ENCODE measurements at places on chromosomes 5 and 9. TPM values are rescaled to one million over a fixed set of nuclear protein-coding genes. Genes with fewer than 3 reads are reported as not detected.

FOXD4 gene
- 0.92 TPM for total RNA-seq

EPB41L4B gene
- total RNA-seq, result not detected

DMRT3 gene
- not detected for total RNA-seq

SLC36A3 gene
- total RNA-seq, result not detected

WNK2 gene
- not detected for total RNA-seq

KCNV2 gene
- total RNA-seq, result not detected

ENTPD8 gene
- not detected for total RNA-seq

C6 gene
- not detected for total RNA-seq

LIX1 gene
- not detected for total RNA-seq

FYB1 gene
- 396 TPM for total RNA-seq

TTC39B gene
- total RNA-seq, result 25.5 TPM

Data from activated CD4-positive, alpha-beta T cell treated with anti-CD3 and anti-CD28 coated beads, Interleukin-2, amount 10 ng/mL, durations not matched to agents 7 days and 5 days (primary cell).